Stimulated activated memory B cell treated with anti-CD40 and anti-IgM and Interleukin-4, amounts not matched to agents 10 μg/mL and 1 μg/mL and 100 μg/mL, for 72 hours (primary cell): ENCODE measurements at places on chromosomes 7 and 10.

- ATAC-seq, result no peak
These were observed 73.3 kb downstream of the CXCL12 start for GRCh38 chr10:44311563-44312051.

DNA sequence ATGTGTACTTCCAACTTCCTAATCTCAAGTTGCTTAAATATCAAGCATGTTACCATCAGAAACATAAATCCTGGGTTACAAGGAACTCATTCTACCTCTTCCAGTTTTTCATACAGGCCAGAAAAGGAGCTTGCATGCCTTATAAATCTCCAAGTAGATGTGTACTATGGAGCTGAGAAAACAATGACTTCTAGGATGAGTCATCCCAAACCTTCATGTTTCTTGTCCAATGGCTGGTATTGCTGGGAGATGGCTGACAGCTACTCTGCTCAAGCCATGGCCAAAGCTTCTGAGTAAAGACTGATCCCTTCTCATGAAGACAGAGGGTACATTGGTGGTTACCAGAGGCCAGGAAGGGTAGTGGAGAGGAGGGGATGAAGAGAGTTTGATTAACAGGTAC, 8.6 kb downstream of the RAPGEF5 start:
- no peak for ATAC-seq

GRCh38 chr7:100863406-100863950, 3.7 kb upstream of the TRIP6 start:
- ATAC-seq, result no peak

DNA sequence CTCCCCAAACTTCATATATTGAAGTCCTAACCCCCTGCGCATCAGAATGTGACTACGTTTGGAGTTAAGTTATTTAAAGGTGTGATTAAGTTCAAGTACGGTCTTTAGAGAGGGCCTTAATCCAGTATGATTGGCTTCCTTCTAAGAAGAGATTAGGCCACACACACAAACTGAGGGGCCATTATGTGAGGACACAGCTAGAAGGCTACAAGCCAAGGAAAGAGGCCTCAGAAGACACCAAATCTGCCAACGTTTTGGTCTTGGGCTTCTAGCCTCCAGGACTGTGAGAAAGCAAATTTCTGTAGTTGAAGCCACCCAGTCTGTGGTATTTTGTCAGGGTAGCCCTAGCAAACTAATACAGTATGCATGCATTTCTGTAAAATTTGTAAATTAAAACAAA, 41.7 kb downstream of the REEP3 start:
- ATAC-seq, result no peak

- ATAC-seq, result peak; percentile 94
These were observed 8.1 kb downstream of the TASOR2 start for GRCh38 chr10:5692461-5693358.

- no peak for ATAC-seq
These were observed 103.6 kb upstream of the EGR2 start for GRCh38 chr10:62919776-62920175.

- ATAC-seq, result no peak
These were observed 213.3 kb downstream of the MDFIC start for GRCh38 chr7:115135146-115135545.

DNA sequence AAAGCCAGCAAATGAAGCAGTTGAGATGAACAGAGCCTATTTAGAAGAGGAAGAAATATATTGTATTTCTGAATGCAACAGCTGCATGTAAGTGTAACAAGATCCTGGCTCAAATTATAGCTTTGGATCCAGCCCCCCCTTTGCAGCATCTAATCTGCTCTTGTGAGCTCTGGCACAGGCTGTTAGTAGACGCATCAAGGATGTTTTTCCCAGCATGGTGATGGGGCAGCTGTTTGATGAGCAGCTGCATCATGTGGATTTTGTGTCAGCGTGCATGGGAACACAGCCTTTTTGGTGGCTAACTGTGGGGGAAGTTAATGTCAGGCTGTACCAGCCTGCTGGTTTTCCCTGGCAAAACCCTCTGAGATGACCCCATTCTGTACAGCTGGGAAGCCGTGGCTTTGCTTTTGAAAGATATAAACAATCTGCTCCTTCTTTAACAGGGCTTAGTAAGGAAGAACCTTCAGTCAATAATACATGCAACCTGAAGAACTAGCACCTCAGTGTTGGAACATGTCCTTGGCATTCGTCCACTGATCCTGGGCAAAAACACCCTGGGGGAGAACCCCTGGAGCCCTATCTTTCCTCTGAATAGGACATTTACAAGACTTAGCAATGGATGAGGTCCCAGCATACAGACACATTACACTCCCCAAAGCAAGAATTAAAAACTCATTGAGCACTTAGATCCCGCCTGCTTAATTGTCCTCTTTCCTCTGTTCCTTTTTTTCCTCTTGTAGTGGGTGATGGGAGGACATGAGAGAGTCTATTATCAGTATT, 70.6 kb downstream of the NPS start:
- ATAC-seq, result no peak

- no peak for ATAC-seq
These were observed 65.4 kb downstream of the NEURL1 start for GRCh38 chr10:103558911-103559310.

- no peak for ATAC-seq
These were observed 150.1 kb upstream of the TMEM72 start for GRCh38 chr10:44761076-44761475.

DNA sequence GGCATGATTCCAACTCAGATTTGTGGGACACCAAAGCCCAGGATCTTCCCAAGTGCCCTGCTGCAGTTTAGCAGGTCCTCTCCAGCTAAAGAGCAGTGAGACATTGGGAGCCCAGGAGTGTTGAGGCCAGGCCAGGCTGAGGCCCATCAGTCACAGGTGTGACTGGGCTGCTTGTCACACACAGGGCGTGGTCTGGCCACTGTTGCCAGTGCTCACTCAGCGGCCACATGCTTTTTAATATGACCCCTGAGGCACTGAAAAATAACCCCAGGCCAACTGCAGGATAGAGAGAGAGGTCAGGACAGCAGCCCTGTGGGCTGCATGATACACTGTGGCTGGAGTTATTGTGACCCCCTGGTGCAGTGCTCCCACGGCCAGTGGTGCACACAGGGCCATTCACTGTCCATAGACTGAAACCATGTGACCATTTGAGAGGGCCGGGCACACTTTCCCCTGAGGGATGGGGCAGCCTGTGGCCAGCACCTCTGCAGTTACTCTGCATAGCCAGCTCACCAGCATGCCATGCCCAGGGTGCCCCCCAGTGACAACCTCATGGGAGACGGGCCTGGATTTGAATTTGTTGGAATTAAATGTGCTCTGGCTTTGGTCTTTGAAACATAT, 4.2 kb downstream of the GDF2 start:
- no peak for ATAC-seq

DNA sequence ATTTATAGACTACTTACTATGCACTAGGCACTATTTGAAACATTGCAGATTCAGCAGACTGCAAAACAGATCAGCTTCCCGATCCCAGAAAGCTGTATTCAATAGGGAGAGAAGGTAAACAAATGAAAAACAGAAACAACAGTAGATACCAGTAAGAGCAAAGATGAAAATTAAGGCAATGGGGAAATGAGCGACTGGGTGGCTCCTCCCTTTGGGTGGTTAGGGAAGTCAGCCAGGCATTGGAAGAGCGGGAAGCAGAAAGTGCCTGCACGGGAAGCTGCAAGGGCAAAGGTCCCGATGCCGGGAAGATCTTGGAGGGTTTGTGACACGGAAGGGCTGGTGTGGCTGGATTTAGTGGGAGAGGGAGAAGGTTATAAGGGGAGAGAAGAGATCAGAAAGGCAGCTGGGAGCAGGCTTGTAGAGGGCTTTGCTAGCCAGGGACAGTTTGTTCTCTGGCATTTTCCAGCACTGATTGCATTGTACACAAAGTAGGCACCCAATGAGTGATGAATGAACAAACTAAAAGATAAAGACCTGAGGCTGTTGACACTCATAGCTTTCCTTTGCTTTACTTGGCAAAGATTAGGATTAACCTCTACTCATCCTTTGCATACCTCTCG, 67.8 kb downstream of the NAMPT start:
- ATAC-seq, result no peak

- no peak for ATAC-seq
These were observed 38.2 kb downstream of the MKLN1 start for GRCh38 chr7:131365838-131366237.

GRCh38 chr7:47653550-47654411, 71.9 kb upstream of the TNS3 start:
- ATAC-seq, result no peak

DNA sequence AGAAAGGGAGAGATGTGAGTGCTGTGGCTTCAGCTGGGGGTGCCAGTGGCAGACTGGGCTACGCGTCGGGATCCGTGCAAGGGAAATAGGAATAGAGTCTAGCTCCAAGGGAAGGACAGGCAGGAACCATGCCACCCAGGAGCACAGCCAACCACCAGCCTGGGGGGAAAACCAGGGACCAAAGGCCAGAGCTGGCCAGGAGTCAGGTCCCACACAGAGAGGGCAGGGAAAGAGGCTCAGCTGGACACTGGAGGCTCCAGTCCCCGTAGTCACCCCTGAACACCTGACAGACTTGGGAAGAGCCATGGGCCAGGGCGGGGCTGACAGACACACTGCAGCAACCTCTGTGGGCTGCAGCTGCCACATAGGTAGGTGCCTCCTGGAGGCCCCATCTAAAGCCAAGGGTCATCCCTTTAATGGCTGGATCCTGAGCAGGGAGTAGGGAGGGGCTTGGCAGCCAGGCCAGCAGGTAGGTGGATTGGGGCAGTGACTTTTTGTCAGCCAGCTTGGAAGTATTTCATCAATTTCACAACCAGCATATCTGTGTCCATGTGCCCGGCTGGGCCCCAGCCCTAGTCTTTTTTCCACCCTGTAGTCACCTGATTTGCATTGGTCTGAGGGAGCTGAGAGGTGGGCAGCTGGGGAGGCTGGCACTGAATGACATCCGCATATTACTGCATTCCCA, 163.2 kb downstream of the SH2D4B start:
- ATAC-seq, result peak; percentile 44

- ATAC-seq, result no peak
These were observed 428.4 kb downstream of the GFRA1 start for GRCh38 chr10:115844591-115844990.

DNA sequence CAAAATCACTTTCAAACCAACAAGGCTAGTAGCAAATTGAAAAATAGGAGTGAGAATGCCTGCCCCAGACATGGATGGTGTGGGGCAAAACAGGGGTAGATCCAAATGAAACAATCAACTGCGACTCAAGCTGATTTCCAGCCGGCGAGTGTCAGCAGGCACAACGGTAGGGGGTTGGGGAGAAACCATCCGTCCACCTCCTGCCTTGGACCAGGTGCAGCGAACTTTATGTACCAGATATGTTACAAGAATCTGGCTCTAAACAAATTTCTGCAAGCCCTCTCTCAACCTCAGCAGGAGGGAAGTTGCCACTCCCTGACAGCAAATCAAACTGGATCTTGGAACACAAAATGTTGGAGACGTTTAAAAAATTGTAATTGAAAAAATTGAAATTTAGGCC, 45.2 kb downstream of the PYROXD2 start:
- ATAC-seq, result no peak

- ATAC-seq, result no peak
These were observed 14.3 kb downstream of the TSPAN15 start for GRCh38 chr10:69465457-69466157.

DNA sequence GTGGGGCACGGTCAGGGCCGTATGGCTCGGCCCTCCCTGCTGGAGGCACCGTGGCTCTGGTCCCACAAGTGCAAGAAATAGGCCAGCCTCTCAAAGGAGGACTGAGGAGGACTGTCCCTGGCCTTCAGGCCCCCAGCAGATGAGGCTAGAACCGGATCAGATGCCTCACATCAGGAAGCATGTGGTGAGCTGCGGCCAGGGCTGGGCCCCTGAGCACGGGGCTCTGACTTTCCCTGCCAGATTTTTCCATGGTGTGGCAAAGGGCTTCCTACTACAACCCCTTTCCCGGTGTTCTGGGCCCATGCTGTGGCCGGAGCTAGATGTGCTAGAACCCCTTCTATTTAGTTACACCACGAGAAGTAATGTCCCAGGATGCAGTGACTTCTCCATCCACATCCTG, 100.4 kb downstream of the TCERG1L start:
- ATAC-seq, result no peak

- ATAC-seq, result no peak
These were observed 33.4 kb downstream of the CCDC6 start for GRCh38 chr10:59872892-59873463.

DNA sequence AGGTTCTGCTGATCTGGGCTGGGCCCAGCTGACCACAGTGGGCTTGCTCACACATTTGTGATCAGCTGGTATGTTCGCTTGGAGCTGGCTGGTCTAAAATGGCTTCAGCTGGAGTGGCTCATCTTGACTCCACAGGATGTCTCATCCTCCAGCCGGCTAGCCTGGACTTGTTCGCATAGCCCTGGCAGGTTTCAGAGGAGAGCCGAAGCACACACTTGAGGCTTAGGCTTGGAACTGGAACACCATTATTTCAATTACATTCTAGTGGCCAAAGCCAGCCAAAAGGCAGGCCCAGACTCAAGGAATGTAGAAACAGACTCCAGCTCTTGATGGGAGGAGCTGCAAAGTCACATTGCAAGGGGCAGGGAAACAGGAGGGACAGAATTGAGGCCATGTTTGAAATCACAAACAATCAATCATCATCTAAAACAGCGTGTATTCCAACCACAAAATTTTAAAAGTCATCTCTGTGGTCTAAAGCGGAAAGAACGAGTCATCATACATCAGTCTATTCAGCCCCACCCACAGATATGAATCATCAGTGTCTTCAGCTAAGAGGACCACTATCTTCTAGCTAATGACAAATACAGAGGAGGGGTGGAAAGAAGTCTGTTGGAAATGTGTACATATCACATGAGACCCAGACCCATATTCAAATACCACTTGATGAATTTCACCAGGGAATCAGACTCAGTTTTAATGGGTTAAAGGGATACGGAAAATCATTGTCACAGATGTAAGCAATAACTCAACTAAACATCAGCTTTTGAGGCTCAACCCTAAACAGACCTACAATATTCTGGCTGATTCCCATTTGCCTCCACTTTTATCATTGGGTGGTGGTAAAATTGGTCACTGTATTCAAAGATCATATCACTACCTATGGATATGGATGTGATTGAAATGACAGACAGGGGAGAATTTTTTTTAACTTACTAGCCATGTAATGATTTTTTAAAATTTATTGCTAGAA, 139.0 kb upstream of the MKLN1 start:
- ATAC-seq, result peak; percentile 85
